Brain pericyte (primary cell): ENCODE measurements at places on chromosomes 12 and 14.

DNA sequence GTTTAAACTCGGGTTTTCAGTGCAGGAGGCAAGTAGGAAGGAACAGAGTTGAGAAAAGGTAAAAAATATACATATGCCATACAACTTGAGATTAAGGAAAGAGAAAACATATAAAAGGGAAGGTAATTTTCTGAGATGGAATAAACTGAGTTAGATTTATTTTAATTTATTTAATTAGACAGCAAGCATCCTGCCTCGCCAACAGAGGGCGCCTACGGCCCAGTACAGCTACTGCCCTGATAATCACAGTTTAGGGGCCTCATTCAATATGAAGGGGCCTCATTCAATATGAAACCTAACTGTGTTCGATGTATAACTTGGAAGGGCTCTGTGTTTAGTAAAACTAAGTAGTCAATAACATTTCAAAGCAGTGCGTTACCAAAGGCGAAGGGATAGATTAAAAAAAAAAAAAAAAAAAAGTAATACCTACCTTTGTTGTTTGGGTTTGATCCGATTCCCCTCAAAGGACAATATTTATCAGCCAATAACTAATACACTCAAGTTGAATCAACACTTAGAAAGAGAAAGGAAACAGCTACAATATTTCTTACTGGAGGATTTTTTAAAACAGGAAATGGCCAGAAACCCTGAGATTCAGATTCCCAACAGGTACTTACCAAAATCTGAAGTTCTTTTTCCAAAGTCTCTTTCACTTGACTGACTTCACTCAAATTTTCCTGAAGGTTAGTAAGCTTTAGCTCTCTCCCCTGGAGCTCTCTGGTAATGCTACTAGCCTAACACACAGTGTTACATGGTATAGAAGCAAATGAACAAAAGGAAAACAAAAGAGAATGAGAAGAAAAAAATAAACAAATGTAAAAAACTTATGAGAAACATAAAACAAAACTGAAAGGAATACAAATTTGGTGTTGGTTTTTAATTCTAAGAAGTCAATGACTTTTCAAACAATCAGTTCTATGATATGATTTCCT lies 70.0 kb upstream of the VPS33A start:
- no peak for DNase-seq

DNA sequence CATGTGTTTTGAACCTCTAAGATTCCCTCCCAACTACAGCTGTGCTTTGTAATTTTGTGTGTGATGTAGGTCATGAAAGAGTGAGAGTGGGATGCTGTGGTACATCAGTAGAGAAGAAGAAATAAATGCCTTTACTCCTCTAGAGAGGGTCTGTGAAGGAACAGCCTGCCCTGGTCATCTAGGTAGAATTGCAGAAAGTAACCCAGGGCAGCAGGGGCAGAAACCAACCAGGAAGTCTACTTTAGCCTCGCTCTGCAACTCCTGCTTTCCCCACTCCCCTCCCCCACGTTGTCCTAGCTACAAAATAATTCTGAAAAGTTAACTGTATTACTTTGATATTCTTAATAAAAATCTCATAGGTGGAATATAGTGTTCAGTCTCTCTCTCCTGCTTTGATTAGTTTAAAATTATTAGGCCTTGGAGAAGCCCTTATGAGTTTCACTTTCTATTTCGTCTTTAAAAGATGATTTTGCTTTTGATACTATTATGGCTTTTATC lies 7.5 kb downstream of the TBK1 start:
- no peak for DNase-seq

- no peak for DNase-seq
Observed at GRCh38 chr12:70983692-70984091, 63.2 kb upstream of the PTPRR start.

- no peak for DNase-seq
Observed at GRCh38 chr12:55227643-55228042, 6.8 kb downstream of the OR10A7 start.

DNA sequence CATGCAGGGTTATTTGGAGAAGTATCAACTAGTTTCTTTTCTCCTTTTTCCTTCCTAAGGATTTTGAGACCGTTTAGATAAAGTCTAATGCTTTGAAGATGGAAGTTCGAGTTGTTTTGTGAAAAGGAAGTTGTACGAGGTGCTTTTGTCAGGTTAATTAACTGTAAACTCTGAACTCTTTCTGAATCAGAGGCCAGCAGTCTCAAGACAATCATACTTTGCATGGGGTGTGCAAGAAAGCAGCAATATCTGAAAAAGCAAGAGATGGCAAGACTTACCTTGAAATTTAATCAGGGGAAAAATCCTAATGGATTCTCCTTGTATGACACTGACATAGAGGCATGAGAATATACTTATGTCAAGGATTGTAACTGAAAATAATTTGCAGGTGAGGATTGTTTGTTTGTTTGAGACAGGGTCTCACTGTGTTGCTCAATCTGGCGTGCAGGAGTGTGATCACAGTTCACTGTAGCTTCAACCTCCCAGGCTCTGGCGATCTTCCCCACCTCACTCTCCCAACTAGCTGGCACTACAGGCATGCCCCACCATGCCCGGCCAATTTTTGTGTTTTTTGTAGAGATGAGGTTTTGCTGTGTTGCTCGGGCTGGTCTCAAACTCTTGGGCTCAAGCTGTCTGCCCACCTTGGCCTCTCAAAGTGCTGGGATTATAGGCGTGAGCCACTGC lies 170.2 kb upstream of the HMGA2 start:
- DNase-seq: no peak

DNA sequence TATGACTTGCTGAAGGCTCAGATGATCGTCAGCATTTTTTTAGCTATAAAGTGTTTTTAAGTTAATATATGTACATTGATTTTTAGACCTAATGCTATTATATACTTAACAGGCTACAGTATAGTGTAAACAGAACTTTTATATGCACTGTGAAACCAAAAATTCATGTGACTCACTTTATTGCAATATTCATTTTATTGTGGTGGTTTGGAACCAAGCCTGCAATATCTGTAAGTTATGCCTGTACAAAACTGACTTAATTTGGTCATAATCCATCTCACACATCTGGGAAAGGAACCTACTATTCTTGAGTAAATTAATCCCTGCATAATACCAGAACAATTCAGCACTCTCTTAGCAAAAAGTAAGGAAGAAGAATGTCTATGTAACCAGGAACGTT lies 390.7 kb downstream of the SYT1 start:
- no peak for DNase-seq

- no peak for DNase-seq
Observed at GRCh38 chr12:87922736-87923135, 106.5 kb downstream of the C12orf50 start.

DNA sequence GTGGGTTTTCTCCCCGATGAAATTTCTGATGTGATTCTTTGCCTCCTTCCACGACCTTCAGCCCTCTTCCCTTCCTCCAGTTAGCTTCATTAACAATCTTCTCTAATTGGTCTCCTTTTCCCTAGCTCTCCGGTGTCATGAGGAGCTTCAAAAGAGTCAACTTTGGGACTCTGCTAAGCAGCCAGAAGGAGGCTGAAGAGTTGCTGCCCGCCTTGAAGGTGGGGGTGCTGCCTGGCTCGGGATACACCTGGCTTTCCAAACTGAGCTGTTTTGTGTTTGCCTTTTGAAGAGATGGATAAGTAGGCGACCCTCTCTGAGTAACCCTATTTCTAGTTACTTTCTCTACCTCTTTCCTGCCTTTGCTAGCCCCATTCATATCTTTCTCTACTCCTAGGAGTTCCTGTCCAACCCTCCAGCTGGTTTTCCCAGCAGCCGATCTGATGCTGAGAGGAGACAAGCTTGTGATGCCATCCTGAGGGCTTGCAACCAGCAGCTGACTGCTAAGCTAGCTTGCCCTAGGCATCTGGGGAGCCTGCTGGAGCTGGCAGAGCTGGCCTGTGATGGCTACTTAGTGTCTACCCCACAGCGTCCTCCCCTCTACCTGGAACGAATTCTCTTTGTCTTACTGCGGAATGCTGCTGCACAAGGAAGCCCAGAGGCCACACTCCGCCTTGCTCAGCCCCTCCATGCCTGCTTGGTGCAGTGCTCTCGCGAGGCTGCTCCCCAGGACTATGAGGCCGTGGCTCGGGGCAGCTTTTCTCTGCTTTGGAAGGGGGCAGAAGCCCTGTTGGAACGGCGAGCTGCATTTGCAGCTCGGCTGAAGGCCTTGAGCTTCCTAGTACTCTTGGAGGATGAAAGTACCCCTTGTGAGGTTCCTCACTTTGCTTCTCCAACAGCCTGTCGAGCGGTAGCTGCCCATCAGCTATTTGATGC lies 797 bp downstream of the ESPL1 start:
- no peak for DNase-seq

DNA sequence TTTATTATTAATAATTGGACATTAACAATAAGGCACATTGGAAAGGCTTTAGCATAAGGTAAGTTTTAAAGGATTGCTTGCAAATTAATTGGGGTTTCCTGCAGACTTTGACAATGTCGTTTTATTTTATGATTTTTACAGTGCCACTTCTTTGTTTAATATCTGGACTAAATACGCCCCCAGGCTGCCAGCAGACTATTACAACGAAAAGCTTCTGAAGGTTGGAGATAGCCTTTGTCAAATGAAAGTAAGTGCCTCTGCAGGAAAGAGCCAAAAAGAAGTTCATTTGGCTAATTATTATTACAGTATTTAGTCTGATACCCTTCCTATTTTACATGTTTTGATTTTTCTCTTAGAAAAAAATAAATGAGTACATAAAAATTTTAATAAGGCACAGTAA lies 11.3 kb downstream of the CFAP54 start:
- DNase-seq: no peak

DNA sequence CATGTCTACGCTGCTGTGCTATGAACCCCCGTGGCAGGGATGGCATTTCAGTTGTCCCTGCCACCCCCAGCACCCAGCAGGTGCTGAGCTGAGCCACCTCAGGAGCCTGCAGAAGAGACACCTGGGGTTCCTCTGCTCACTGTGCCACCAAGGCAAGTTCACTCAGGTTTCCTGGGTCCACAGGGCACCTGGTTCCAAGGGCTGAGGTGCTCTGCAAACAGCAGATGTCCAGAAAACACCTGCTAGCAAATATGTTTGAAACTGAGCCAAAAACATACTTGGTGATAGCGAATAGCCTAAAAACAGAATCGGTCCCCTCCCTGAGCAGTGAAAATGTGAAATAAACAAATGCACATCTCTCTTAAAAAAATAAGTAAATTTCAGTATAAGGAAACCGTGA lies 35.6 kb upstream of the GPR68 start:
- DNase-seq: no peak

GRCh38 chr14:33781236-33781635 lies 169.6 kb downstream of the EGLN3 start:
- DNase-seq: no peak

DNA sequence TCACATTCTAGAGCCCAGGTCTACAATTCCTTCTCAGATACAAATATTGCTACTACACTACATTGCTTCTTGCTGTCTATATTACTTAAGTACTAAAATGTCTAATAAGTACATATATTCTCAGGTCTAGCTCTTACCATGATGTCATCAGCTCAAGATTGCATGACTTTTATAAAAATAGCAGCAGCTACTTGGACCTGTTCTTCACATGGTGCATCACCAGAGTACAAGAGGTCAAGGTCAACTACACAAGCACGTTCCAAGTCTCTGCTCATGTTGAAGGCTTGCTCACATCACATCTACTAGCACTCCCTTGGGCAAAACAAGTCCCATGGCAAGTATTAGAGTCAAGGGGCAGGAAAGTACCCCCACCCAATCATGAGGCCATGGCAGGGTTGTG lies 465.6 kb downstream of the MED13L start:
- DNase-seq: no peak

DNA sequence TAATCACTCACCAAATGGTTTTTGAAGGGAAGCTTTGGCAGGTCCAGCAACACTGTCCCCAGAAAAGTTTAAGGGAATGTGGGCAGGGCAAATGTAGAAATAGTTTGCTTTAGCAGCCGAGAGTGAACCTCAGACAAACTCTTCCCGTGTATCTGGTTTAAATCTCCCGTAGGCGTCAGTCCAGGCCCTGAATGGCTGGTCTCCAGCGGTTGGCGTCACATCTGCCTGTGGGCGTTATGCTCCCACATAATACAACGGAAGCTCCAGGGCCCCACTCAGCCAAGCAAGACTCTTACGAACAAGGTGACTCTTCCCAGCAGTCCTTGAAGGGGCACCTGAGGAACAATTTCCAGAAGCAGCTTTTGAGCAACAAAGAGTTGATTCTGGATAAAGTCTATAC lies 942 bp downstream of the ZC2HC1C start:
- DNase-seq: no peak

DNA sequence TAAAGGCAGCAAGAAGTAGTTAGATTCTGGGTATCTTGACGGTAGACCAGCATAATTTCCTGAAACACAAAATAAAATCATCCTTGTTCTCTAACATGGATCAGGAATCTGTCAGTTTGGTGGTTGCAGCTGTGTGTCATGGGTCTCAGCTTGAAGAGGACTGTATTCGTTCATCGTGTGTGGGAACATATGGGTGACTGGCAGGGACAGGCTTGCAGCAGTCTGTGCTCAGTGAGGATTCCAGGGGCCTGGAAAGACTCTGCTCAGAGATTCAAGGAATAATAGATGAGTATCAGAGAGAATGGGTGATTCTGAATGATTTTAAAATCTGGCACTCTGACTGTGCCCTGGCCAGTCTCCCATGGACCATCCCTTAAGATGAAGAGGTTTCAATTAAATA lies 421.6 kb downstream of the APAF1 start:
- DNase-seq: no peak

GRCh38 chr14:45526715-45527549 lies 273.9 kb upstream of the MIS18BP1 start:
- DNase-seq: no peak

DNA sequence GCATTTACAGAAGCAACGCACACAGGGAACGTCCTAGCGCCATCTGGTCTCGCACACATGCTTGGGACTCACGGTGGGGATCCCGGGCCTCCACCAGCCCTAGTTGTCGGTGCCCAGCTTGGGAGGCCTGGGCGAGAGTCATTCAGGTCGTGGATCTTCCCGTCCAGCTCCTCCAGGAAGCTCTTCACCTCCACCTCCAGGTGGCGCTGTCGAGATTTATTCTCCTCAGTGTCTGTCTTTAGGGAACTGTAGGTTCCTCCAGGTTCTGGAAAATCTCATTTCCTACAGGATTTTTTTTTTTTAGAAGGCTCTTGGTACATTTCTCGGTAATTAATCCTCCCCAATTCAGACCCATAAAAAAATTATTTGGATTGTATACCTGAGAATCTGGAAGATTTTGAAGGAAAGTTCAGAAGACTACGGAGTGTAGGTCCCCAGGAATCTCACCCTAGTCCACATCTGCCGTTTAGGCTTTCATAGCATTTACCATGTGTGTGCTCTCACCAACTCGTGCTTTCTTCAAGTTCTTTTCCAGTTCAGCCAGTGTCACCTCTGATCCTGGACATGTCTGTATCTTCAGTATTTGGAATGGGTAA lies 910.0 kb downstream of the TMEM121 start:
- DNase-seq: no peak

GRCh38 chr12:32053881-32054624 lies 52.6 kb upstream of the BICD1 start:
- no peak for DNase-seq
